ENCODE measurements at places on chromosomes 6 and 20. TPM values are rescaled to one million over a fixed set of nuclear protein-coding genes. Genes with fewer than 3 reads are reported as not detected.
A peak's percentile ranks its signal among the peaks of the same experiment; 100 is the strongest.

- DNase-seq: no peak
These were observed 77.5 kb upstream of the NNAT start for GRCh38 chr20:37443596-37443995.

DNA sequence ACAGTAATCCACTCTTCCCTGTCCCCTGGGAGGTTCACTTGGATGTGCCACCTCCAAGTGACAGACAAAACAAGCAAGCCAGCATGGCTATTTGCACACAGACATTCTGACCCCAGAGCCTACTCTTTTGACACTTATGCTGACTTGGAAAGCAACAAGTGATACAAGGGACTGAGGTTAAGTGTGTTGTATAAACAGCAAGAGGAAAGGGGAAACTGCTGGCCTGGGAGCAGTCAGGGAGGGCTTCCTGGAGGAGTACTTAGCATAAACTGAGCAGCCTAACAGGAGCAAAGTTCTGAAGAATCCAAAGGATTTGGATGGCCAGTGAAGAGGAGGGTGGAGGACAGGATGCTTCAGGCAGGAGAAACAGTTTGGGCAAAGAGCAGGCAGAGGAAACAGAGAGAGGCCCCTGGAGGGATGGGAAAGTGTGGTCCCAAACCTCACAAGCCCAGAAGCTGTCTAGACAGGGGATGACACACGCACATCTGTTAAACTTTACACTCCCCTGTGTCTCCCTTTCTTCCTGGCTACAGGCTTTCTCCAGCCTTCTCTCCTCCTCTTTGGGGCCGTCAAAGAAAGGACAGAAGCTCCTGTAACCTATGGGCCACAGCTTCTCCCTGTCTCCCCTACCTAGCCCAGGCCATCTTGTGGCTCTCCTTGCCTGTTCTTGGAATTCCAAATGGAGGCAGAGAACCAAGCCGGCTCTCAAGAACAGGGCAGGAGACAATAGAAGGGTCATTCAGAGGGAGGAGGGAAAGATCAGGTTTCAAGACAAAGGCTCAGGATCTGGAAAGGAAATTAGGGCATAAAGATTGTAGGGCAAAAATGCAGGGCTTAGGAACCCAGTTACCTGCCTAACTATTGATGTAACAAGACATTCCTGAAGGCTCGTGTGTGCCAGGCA lies 19.3 kb downstream of the SULF2 start:
- peak; percentile 78 for DNase-seq

GRCh38 chr6:84764332-84765049 lies at the start of gene TBX18:
TBX18 (minus strand) TSS chr6:84764598; CDS start chr6:84764181, 417 bp downstream.
- peak; percentile 98 for DNase-seq

The SPATS1 gene
- not detected for total RNA-seq

- DNase-seq: peak; percentile 93
These were observed 92.5 kb upstream of the NXT1 start for GRCh38 chr20:23257848-23258746.

Measured in osteoblast (primary cell).